H1 (cell line): ENCODE measurements at places on chromosomes 12 and 14.
A peak's percentile ranks its signal among the peaks of the same experiment; 100 is the strongest.

DNA sequence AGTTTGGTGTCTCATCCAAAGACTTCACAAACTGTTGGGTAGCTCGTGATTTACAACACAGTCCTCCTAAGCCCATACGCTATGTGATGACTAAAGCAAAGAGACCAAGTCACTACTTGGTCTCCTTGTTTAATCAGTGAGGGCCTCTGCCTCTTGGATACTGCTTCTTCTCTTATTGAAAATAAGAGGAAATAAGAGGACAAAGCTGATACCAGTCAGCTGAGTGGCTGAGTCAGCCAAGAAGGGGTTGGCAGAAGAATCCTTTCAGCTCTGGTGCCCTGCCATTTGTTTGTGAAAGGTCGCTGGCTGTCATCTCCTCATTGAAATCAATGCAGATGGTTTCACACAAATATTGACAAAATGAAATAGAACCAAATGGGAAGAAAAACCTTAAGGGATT is 67.5 kb upstream of the SLC35F4 start:
- no peak for DNase-seq

DNA sequence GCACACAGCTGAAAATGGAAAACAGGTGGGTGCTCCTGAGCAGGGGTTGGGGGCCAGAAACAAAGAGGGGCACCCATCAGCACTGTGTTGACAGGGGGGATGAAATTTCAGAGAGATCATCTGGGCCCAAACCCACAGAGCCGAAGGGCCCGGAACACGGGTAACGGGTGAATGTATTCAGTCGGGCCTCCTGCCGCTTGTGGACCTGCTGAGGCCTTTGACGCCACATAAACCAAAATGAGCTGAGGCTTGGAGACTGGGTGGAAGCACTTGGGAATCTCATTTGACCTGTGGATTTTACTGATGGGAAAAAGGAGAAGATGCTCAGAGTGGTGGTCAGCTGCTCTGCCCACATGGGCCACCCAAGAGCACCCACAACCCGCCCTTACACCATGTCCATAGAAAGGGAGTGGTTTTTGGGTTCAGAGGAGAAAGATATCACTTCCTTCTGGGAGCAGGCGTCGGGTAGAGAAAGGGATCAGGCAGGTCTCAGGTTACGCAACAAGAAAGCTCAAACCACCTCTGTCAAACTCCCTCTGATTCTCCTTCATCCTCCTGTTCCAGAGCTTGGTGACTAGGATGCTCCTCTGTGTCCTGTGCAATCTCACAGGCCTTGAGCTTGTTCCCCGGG is 106.8 kb upstream of the BCL2L14 start:
- no peak for DNase-seq

DNA sequence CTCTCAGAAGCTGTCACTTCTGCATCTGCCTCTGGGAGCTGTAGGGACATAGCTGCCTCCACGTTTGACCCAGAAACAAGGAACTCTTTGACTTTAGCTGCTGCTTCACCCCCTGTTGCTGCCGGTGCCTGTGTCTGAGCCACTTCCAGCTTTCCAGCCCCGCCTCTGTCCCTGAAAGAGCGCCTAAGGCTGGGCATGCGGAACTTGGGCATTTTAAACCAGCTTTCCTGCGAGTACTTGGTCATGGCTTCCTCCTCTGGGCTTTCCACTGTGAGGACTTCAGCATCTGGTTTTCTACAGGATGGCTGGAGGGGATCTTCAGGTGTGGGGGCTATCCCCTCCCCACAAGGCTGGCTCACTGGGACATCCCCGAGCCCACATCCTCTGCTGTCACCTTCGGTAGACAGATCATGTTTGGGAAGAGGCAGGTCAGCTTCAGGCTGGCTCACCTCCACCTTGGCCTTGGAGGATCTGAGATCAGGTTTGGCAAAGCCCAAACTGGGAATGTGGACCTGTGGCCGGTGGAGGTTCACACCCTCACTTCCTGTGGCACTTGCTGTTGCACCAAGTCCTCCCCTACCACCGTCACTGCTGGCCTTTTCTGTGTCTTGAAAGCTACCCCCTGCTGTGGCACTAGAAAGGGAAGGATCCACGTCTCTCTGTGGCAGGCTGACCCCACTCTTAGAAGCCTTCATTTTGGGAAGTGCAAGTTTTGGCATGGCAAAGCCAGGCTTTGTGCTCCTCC is 15.2 kb downstream of the PLD4 start:
- no peak for DNase-seq

GRCh38 chr14:75784314-75784686 is 123.3 kb downstream of the TTLL5 start:
- DNase-seq: no peak

DNA sequence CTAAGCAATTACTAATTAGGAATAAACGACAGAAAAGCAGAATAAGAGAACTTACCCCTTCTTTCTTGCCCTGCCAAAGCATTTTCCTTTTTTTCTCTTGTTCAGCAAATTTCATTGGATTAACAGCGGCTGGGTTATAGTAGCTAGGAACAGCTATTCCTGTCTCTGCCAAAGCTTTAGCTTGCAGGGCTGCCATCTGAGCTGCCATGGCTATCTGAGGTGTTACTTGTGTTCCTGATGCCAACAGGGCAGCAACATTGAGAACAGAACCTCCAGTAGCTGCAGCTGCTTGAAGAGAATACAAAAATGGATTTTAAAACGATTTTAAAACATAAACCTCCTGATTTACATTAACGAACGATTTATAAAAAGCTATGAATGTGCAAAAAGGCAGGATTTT is 7.4 kb upstream of the ZCCHC8 start:
- no peak for DNase-seq

DNA sequence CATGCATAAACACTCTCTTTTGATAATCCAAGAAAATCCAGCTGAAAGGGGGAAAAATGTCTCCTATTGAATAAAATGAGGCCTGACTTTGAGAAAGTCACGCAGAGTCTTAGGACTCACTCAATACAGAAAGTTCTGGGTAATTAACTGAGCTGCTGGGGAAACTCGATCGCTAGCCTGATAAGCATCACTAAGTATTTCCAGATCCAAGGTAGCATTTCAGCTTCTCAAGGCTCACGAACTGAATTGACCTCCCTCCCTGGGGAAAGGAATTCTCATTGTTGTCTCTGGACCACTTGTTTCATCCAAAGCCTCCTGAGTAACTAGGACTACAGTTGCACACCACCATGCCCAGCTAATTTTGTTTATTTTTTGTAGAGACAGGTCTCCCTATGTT is 13.8 kb upstream of the ANAPC5 start:
- no peak for DNase-seq

DNA sequence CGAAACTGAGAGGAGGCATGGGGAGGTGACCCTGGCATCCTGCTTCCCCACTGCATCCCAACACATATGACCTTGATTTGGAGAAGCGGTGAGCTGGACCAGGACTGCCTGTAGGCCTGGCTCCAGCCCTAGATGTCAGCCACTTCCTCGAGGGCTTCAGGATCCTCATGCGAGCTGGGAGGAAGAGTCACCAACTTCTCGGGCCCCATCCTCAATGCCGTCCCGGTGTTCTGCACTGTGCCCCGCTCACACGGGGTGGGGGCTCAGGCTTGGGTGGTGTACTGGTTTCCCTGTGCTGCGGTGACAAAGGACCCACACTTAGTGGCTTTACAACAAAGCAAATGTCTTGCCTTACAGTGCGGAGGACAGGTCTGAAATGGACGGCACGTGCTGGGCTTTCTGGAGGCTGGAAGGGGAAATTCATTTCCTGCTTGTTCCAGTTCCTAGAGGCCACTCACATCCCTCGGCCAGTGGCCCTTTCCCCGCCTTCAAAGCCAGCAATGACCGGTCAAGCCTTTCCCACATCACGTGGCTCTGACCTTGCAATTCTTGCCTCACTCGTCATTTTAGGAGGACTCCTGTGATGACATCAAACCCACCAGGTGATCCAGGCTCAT is 298.1 kb upstream of the RTL1 start:
- DNase-seq: peak; percentile 14

GRCh38 chr14:69190191-69190590 is 1.1 kb upstream of the EXD2 start:
- DNase-seq: no peak

DNA sequence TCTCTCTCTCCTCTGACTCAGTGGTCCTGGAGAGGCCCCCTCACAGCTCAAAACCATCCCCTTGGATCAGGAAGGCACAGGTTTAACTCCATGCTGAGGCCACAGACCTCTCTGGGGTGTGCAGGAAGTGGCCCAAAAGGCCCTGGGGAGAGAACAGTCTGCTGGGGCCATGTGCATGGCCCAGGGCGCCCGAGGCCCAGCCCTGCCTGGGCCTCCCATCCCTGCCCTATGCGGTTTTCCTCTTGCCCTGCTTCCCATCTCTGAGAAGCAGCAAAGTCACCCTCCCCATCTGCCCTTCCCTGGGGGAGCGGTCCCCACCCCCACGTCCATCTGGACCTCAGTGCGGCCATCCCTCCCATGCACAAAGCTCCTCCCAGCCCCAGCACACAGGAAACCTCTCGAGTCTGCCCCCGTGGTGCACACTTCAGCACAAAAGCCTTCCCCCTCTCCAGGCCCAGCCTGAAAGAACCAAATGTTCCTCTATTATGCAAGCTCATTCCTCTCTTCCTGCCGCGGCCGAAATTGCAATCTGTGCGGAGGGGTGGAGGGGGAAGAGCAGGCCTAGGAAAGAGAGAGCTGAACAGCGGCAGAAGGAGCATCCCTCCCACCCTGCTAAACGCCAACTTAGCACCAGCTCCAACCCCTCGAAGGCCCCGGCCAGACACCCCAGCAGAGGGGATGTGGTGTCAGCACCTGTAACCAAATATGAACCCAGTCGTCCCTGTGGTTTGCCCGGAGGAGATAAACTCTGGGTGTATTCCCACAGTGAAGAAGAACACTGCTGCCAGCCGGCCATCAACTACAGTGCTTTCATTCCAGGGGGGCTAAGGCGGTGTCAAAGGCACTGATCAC is 108.5 kb downstream of the SCARB1 start:
- DNase-seq: peak; percentile 27

DNA sequence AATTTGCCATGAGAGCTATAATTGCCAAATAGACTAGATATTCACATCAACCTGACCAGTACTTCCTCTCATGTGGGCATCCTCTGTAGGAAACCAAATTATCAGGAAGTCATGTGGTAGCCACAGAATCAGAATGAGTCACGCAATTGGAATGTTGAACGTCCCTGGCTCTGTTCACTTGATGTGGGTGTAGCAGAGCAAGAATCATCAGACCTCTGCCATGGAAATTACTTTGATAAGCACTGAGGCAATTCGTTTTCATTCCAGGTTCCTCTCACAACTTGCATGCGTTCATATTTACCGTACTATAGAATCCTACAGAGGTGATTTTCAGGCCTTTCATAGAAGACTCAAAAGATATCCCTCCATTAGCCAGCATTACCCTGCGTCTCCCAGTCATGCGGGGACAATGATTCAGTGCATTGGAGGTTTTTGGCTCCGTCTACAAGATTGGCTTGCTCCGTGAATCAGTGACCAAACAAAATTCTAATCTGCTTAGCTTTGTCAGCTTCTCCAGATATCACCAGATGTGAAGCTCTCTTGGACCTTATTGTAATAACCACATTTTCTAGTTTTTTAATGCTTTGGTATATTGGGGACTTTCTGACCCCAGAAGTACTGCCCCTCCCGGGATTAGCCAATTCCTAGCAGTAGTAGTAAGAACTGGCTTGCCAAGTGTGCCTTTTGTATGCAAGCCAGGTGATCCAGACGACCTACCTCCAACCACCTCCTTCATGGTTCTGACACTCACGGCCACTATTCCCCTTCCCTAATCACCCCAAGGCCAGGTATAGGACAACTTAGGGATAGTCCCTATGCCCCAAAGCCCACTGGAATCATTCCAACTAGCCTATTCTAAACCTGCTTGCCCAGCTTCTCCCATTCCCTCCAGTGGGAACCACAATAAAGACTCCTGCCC is 133.4 kb downstream of the KICS2 start:
- DNase-seq: peak; percentile 10

- DNase-seq: no peak
These were observed 377.9 kb downstream of the GALC start for GRCh38 chr14:87615047-87615446.

- peak; percentile 78 for DNase-seq
These were observed 4.1 kb upstream of the PAX9 start for GRCh38 chr14:36657399-36658122.

DNA sequence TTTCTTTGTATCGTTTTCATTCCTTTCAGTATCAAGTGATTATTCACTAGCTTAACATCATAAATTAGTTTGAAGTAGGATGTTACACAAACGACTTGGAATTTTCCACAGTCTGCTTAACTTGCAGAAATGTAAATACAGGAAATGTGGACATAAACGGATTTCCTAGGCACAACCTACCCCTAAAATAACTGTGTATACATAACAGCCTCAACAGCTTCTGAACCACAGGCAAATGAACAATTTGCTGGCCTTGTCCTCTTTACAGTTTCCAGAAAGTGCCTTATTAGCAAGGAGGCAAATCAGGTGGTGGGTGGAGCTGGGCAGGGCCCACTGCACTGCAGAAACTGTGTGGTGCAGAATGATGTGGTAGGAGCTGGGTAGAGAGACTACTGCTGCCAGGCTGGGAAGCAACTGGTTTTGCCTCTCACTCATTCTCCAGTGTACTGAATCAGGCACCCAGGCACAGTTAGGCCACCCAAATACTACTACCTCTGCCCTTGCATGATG is 14.1 kb downstream of the DRAM1 start:
- DNase-seq: no peak

DNA sequence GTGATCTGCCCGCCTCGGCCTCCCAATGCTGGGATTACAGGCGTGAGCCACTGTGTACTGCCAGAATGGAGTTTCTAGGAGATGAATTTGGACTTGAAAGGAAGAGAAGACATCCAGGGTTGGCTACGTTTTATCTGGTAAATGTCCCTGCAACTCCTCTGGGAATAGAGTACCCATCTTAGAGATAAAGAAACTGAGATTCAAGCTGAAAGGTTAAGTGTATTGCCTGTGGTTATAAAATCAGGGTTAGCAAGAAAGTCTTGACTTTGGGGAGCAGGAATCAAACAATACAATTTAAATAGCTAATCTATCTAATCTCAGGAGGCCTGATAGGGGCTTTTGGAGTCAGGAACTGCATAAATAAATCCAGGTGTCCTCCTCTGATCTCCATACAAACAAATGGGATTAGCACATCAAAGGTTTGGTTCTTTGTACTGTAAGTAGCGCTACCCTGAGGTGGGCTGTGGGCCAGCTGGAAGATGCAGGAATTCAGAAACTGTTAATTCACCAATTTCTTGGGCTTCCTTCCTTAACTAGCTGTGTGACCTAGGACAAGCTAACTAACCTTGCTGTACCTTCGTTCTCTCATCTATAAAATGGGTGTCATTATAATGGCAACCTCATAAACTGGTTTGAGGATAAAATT is 45.1 kb downstream of the TBX3 start:
- no peak for DNase-seq

- DNase-seq: no peak
These were observed 42.6 kb upstream of the USP15 start for GRCh38 chr12:62217466-62218194.

- DNase-seq: no peak
These were observed 36.2 kb downstream of the SYNE3 start for GRCh38 chr14:95480109-95480886.

- no peak for DNase-seq
These were observed 636 bp upstream of the IFNG-AS1 start for GRCh38 chr12:67988601-67989021.

GRCh38 chr12:95674163-95674562 is 116.4 kb downstream of the NTN4 start:
- DNase-seq: no peak

GRCh38 chr14:103151270-103151945 is 28.1 kb downstream of the TNFAIP2 start:
- no peak for DNase-seq
